ENCODE measurements at places on chromosomes 1 and 21.
A peak's percentile ranks its signal among the peaks of the same experiment; 100 is the strongest.

GRCh38 chr1:91806181-91806768 lies 79.7 kb downstream of the TGFBR3 start:
- no peak for DNase-seq

- no peak for DNase-seq
Observed at GRCh38 chr1:48498096-48498791, 26.2 kb upstream of the SPATA6 start.

DNA sequence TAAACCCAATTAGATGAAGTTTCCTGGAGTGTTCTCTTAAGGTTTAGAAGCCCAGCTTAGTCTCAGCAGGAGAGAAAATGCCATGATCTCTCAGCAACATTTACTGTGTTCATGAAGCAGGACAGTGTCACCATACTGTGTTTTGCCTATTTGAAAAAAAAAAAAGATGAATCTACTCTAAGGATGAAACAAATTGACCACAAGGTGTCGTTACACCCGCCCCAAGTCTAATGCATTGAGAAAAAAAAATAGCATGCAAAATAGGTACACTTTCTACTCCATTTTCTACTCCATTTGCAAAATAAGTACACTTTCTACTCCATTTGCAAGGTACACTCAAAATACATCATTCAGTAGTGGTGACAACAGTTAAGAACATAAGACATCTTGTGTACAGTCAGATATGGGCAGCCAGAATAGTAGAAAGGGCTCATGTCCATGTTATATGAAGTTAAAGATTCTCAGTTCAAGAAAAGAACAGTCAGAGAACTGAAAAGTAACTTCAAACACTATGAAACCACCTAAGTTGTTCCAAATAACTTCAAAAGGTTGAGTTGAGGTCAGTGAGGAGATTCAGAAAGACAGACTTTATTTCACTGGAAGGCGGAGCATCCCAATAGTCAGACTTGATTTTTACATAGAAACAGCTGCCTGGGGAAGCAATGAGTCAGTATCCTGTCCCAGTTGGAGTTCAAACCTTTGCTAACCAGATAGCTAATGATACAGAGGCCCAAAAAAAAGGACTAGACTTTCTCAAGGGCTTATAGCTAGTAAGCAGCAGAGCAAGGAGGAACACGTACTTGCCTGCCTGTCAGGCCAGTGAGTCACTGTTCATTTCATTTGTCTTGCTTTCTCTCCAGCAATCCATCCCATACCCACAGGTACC lies 13.3 kb downstream of the PLPPR5 start:
- DNase-seq, result no peak

DNA sequence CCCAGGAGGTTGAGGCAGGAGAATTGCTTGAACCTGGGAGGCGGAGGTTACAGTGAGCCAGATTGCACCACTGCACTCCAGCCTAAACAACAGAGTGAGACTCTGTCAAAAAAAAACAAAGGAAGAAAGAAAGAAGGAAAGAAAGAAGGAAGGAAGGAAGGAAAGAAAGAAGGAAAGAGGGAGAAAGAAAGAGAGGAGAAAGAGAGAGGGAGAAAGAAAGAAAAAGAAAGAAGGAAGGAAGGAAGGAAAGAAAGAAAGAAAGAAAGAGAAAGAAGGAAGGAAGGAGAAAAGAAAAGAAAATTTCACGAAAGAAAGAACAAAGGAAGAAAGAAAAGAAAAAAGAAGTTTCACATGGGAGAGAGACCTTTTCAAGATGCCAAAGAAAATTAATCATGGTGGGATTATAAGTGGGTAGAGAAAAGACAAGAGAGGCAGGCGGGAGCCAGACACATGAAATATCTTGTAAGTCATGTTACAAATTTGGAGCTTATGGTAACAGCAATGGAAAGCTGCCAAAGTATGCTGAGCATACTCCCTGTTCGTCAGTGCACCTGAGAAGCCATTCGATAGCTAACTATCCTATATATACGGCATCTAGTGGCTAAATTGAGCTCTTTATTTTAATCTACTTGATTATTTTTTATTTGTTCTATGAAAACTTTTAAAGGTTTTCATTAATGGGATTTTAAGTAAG lies 41.3 kb upstream of the TNFSF4 start:
- DNase-seq, result no peak

- no peak for DNase-seq
Observed at GRCh38 chr1:5311634-5312292, 657.4 kb downstream of the AJAP1 start.

DNA sequence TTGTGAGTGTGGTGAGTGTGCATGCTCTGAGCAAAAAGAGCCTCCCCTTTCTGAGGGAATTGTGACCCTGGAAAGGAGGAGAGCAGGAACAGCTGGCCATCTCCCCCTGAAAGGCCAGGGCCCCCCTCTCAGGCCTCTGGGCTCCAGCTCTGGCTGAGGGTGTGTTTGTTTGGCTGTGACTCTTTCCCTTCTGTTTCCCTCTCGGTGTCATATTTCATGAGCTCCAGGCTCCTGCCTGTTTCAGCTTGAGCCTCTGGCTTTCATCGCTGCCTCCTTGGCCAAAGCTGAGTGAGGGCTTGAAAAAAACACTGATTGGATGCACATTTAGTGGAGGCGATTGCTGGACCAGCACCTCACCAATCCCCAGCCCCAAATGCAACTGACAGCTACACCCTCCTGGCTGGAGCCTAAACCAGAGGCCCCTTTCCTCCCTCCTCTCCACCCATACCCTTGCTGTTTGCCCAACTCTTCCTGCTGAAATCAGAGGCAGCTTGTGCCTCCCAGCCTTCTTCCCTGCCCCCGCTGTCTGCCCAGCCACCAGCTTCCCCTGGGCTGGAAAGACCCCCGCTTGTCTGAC lies 64.1 kb downstream of the DDR2 start:
- DNase-seq, result peak; percentile 71

Measured in C1 segment of cervical spinal cord (tissue), 14 donors.